AG04450 (cell line): ENCODE measurements at places on chromosomes 1 and 21. TPM values are rescaled to one million over a fixed set of nuclear protein-coding genes. Genes with fewer than 3 reads are reported as not detected.

HRNR gene
- polyA plus RNA-seq = not detected in 2 replicates

CFAP298 gene
- 18.6 and 21.2 TPM in 2 replicates for polyA plus RNA-seq

DNA sequence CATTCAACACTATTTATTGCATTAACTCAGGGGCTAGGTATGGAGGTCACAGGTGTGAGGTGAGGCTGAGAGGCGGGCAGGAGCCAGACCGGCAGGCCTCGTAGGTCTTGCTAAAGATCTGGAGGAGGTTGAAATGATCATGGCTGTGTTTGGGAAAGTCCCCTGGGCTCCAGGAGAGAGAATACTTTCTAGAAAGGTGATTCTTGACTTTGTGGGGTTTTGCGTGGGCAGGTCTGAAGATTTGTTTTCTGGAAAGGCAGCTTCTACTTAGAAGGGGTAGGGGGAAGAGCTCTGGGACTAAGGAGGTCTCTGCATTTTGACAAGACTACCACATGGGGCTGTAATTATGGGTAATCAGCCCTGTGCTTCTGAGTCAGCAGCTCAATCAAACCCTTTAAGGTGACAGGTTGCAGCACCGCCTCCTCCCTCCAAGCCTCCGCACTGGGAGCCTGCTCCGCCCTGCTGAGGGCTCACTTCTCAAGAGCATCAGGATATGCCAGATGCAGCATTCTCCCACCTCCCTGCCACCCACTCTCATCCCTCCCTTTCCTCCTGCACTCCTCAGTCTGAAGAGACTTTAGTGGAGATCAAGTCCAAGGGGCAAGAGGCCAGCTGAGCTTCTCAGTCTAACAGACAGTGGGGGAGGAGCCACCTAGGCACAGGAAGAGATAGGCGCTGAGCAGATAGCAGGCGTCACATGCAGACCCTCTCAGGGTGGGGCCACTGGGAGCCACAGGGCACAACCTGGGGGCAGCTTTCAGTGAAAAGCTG lies 30.5 kb downstream of the SLC30A1 start:
- DNase-seq = no peak

- no peak for DNase-seq
Observed at GRCh38 chr1:112386024-112386723, 9.8 kb upstream of the CTTNBP2NL start.

- no peak for DNase-seq
Observed at GRCh38 chr1:112030157-112030556, 40.7 kb upstream of the KCND3 start.
